ENCODE measurements at places on chromosomes 4 and X.

DNA sequence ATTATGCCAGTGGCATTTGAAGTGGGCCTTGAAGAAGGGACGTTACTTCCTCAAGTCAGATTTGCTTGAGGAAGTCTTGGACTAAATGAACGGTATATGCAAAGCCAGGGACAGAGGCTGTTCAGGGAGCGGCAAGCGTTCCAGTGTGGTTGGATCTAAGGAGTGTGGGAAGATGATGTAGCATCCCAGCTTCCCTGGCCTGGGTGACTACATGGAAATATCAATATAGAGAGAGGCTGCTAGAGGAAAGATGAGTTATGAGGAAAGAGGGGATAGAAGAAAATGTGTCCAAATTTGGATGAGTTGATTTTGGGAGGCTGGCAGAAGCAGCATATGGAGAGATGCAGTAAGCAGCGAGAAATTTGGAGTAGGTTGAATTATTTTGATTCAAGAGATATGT lies 432.5 kb upstream of the TENM3 start:
- no peak for DNase-seq

DNA sequence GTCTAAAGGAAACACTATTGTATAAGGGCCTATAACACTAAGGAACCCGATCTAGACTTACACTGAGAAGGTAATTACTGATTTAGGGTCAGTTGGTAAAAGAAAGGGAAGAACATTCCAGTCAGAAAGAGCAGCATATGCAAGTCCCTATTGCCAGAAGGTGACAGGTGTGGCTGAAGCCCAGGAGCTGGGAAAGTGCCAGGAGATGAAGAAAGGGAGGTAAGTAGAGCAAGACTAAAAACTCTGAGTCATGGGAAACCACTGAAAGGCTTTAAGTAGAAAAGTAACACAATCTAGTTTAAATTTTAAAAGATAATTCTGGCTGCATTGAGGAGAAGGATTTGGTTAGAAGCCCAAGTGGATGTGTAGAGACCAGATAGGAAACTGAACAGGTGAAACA lies 77.7 kb upstream of the INTU start:
- peak; percentile 35 for DNase-seq

DNA sequence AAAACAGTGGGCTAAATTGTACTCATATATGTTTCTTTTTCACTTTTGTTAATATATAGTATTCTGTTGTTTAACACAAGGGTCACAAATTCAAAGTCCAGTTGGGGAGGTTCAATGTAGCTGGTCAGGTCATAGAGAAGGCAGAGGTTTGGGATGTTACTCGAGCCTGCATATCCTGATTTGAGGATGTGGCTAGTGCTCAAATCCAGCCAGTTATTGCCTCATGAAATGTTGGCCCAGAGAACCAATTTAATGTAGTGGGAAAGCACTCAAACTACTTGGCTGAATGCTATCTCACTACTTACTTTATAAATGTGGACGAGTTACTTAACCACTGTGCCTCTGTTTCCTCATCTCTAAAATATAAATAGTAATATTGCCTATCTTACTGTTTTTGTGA lies 12.5 kb downstream of the USO1 start:
- DNase-seq: no peak

DNA sequence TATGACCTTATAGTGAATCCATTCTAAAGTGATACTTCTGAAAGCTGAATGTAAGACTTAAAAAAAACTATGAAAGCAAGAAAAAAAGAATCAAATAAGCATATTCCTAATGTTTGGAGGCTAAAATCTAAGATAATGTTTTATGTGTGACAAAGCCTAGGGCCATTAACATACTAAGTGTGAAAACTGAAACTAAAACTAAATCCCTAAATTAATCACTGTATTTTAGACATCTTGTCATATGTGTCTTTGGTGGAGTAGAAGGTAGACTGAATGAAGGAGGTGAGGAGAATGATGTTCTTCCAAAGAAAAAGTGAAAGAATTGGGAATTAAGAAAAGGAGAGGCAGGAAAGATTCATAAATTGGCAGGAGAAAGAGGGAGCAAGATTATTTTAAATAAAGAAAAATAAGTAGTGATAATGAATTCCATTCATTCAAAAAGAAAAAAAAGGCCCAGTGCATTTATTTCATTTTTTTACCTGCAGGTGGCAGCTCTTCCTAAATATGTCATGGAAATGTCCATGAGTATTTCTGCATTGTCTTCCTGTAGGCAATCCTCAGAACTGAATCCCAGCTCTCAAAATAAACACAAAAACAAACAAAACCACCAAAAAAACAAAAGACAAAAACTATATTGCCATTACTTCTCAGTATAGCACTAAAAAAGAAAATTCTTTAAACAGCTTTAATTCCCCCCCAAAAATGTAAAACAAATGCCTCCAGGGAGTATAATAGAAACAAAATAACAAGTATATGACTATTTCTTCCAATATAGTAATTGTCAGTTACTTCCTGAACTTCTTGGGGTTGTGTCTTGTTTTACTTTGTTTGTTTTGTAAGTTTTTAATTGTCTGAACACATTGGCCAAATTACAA lies 17.0 kb upstream of the AP1AR start:
- peak; percentile 36 for DNase-seq

- DNase-seq: no peak
Measured at GRCh38 chr4:16685536-16685935, 212.9 kb downstream of the LDB2 start.

GRCh38 chr4:16608611-16609125 lies 289.8 kb downstream of the LDB2 start:
- no peak for DNase-seq

- DNase-seq: no peak
Measured at GRCh38 chrX:43405191-43405590, 250.9 kb upstream of the MAOA start.

DNA sequence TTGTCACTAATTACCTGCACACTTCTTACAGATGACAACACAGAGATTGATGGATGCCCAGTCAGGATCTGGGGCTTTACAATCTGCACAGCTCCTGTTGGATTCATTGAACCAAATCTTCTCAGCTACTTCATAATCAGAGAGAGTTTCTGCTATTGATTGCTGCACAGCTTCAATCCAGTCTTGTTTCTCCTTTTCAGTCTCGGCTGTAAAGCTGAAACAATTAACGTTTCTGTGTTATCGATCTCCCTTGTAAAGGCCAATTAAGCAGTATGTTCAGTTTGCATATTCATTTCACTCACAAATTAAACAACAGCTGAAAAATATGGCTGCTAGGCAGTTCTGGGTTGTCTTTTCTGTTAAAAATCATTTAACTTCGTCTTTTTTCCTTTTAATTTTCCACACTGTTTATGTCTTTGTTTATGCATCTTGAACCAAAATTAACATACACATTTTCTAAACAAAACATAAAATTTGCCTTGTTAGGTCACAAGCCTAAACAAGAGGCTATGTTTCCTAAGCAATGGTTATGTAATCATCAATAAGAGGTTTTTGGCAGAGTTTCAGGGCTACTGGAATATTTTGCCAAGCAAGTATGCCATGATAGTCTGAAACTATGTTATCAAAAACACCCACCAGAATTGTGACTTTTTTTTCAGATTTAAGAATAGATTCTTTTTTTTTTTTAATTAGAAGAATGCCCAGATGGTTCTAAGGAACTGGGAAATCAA lies 79.2 kb downstream of the ARAP2 start:
- DNase-seq: peak; percentile 35

- DNase-seq: peak; percentile 93
Measured at GRCh38 chr4:98963538-98964433, 31.7 kb upstream of the METAP1 start.

DNA sequence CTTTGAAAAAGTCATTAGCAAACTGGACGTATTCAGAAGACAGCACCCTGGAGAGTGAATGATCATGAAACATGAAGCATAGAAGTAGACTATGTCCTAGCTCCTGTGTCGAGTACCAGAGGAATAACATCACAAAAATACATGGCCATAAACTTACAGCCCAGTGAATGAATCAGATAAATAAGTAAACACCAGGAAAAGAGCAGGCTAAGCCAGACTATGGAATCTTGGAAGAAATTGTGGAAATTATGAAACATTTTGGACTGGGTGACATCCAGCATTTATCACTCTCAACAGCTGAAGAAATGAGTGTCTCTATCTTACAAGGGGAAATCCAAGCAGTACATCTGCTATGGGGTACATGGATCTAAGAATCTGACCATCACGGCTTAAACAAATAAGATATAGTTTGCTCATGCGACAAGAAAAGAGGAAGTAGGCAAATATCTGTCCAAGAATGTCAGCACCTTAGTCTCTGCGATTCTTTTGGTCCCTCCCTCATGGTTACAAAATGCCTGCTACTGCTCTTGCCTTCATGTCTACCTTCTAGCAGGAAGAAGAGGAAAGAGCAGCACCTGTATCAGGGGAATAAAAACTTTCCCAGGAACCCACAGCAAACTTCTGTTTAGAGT lies 481.5 kb downstream of the BCOR start:
- no peak for DNase-seq

DNA sequence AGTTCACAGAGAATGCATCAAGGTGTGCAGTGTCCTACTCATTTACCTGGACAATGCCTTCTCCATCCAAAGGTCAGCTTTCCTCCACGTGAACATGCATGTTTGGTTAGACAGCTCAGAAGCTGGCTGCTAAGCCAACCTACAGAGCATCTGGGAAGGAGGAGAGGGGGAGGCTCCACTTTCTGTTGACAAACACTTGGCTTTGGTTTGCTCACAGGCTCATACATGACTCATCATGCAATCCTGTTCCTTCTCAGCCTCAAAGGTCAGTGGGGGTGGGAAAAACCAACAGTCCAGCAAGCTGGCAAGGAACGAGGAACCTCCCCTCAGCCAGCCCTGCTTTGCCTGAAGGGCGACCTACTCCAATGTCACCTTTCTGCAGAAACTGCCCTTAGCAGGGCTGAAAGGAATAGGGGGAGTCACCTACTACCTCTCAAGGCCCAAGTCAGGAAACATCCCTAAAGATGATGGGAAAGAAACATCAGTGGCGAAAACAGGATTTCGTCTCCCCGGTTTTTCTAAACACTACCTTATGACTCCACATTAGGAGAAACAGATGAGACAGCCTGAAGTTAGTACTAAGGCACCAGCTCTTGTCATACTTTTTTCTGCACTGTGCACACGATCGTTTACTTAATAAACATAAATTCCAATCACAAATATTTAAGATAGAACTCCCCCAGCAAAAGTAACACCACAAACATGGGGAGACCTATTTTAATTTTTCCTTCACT lies 37.9 kb downstream of the RELL1 start:
- DNase-seq: peak; percentile 94

DNA sequence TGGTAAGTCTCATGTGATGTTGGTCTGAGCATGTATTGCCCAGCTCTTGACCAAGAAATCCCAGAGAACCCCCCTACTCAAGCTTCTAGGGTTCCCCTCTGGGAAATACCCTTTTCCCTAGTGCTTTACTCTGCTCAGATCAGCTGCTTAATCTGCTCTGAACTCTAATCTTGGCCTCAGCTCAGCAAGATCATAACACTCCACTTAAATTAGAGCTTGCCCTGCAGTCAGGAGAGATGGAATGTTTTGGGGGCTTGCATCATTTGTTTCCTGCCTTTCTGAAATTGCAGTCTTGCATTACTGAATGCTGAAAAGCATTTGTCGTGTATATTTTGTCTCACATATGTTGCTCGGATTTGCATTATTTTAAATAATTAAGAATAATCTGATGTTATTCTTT lies 1153.6 kb downstream of the FSTL5 start:
- DNase-seq: no peak

DNA sequence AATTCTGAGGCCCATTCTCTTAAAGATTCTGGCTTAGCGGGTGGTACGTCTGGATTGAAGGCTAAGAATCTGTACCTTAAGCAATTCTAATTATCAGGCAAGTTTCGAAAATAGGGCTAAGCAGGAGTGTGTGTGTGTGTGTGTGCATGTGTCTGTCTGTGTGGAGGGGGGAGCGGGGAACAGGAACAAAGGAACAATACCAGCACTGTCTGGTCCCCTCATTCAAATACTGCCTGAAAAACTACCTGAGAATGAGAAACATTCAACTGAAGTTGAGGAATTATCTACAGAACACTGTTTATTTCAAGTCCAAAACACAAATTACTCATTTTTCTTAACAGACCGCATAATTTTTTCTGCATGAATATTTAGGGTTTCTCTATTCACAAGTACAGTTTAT lies 18.6 kb downstream of the PGRMC2 start:
- no peak for DNase-seq

DNA sequence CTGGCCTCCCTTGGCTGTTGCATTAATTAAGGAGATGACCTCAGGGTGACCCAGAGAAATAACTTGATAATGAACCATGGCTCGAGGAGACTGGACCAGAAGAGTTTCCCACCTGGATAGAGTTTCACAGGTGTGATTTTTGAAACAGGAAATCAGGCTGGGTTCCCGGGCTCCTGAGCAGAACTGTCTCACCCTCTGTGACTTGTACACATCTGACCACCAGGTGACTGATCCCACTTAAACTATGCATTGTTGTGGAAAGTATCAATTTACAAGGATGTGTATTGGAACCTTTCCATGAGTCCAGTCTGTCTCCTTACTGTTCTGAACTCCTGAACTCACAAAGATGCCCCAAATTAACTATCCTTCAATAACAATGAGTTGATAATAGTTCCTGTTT lies 220.3 kb downstream of the PTTG2 start:
- peak; percentile 69 for DNase-seq

- DNase-seq: peak; percentile 30
Measured at GRCh38 chr4:73442275-73442674, 6.3 kb downstream of the AFP start.

DNA sequence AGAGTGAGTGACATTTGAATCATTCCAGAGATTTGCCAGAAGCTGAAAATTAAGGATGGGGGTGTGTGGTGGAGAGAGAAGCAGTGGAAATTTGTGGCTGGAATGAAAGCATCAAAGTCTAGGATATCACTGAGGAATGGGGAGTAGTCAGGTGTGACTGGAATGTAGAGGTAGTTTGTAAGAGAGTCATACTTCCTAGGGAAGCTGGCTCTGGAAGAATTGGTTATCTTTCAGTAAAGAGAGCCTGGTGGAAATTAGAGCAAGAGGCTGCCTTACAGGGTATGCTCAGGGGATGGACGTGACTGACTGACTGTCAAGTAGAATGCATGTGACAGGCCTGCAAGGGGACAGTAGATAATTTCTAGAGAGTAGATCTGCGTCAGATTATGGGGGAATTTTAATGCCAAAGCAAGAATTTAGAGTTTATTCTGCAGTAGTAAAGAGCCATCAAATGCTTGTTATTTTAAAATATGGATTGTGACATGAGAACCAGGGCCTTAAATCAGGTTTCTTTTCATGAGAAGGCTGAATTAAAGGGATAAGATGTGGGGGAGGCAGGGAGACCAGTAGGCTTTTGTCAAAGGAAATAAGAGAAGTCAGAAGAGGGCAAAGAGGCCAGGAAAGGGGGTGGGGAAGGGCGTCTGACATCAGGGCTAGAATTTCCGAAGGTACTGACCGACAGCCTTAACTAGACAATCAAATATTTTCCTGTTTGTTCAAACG lies 109.9 kb downstream of the AFF1 start:
- peak; percentile 29 for DNase-seq

- DNase-seq: peak; percentile 82
Measured at GRCh38 chr4:53321151-53321983, 44.5 kb downstream of the SCFD2 start.

- DNase-seq: no peak
Measured at GRCh38 chr4:188002751-188003150, 7.2 kb downstream of the ZFP42 start.

- DNase-seq: no peak
Measured at GRCh38 chr4:48490680-48491513, 845 bp downstream of the ZAR1 start.
